ENCODE measurements at places on chromosomes 4 and X.
A peak's percentile ranks its signal among the peaks of the same experiment; 100 is the strongest.

- no peak for DNase-seq
These were observed 9.5 kb upstream of the C4orf51 start for GRCh38 chr4:145670422-145670821.

DNA sequence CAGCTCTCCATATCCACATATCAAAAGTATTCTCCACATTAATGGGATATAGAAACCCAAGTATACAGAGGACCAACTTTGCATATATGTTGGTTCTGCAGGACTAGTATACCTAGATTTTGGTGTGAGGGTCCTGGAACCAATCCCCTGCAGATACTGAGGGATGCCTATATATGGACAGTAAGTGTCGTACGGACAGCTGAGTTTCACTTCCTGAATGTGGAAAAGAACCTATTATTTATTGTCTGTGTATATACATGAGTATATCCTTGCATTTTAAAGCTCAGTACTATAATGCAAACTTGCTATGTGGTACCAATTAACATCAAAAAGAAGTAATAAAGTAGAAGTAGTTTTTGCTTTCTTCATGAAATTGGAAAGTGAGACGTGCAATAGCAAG is 101.9 kb downstream of the FBXW7 start:
- peak; percentile 56 for DNase-seq

DNA sequence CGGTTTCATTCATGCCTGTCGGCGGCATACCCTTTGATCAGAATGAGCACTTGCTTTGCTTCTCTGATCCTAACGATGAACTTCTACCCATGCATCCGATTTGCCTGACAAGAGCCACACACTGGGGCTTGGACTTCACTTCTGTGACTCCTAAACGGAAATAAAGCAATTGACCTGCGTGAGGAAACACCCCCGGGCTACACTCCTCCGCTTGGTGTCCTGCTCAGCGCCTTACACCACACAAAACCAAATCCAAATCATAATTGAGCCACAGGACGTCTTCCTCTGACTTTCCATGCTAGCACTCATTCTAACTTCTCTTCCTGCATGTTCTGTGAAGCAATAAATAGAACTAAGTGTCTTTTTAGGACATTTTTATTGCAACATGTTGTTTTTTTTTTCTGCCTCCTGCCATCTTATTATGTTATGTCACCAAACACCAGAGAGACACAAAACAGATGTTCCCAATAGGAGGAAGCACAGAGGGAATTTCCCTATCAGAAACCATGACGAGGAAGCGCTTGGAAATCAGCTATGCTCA is 110.8 kb upstream of the FAM9B start:
- DNase-seq = no peak

GRCh38 chr4:42371305-42372252 is 25.7 kb upstream of the SHISA3 start:
- DNase-seq = peak; percentile 72

DNA sequence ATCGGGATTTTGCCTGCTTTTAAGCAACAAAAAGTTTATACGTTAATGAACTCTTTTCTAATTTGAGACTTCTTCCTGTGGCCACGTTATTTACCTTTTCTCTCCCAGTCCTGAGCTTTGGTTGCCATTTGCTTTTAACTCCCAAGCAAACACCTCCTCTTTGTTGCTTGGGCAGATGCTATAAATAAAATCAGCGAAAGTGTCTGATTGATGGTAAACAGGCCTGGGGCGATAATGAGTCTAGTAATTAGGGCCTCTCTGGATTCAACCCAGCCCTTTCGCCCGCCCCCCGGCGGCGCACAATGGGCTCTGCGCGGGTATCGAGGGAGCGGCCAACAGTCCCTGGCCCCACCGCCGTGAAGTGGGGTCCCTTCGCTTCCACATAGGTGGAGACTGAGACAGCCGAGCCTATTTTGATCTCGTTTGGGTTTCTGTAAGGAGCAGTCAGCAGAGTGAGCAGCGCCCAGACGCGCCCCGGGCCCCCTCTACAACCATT is 790 bp downstream of the CLGN start:
- DNase-seq = no peak

DNA sequence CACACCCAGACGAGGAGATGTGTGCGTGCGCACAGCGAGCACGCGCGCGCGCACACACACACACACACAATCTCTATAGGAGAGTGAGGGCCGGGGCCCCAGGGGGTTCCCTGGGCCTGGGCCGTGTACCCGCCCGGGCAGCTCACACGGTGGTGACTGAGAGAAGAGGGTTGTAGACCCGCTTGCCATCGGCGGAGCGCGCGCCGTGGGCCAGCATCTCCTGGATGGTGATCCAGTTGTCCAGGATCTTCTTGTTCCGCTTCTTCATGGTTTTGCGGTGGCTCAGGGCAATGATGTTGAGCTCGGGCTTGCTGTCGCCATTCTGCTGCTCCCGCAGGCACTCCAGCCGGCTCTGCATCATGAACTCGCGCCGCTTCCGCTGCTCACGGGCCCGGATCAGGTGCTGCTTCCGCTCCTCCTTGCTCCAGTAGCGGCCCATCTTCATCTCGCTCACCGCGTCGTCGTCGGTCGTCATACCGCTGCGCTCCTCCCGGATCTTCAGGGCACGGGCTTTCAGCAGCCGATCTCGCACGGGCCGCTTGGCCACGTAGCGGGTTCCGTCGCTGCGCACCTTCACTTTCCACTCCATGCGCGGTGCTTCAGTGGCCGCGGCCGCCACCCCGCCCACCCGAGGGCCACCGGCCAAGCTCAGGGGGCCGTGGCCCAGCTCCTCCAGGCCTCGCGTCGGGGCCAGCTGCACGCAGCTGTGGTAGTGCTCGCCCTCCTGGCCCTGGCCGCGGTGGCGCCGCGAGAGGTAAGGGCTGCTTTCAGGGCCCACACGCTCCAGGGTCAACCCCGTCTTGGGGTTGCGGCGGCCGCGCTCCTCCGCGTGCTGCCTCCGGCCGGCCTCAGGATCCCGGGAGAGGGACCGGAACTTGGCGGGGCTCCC is 9.0 kb downstream of the SSR4 start:
- no peak for DNase-seq

- no peak for DNase-seq
These were observed 263.6 kb downstream of the DCTD start for GRCh38 chr4:182653596-182653995.

DNA sequence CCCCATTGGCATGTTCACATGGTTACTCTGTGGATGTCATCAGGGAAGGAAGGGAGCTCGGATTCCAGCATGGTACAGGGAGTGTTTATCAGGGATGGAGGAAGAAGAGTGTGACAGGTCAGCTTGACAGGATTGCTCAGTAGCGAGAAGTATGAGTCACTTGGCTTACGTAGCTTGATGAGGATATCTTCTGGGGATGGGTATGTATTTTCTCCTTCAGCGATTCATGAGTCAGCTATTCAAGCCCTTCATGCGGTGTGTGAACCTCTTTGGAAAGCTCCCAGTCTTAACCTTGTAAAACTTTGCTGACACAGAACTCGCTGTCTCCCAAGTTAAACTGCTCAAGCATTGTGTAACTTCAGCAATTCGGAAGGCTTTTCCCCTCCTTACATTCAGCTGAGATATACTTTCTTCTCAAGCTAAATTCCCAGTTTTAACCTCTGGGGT is 275.4 kb downstream of the ARHGAP10 start:
- DNase-seq = no peak

- no peak for DNase-seq
These were observed 56.8 kb upstream of the FAT1 start for GRCh38 chr4:186780291-186781031.

DNA sequence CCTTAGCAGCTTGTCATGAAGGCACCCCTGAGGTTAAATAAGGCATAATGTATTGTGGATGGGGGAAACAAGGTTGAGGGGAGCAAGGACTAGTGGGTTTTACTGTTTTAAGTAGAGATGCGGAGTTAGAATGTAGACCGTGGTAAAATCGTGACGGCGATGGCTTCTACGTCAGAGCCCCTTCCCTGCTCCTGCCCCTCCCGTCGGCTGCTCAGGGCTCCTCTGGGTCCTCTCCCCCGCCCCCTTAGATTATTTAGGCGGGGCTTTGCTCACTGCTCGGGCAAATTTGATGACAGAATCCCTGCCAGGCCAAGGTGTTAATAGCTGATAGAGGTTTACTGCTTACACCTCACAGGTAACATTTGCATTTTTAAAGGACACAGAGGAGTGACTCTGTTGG is 2.3 kb downstream of the FRMPD3 start:
- no peak for DNase-seq

DNA sequence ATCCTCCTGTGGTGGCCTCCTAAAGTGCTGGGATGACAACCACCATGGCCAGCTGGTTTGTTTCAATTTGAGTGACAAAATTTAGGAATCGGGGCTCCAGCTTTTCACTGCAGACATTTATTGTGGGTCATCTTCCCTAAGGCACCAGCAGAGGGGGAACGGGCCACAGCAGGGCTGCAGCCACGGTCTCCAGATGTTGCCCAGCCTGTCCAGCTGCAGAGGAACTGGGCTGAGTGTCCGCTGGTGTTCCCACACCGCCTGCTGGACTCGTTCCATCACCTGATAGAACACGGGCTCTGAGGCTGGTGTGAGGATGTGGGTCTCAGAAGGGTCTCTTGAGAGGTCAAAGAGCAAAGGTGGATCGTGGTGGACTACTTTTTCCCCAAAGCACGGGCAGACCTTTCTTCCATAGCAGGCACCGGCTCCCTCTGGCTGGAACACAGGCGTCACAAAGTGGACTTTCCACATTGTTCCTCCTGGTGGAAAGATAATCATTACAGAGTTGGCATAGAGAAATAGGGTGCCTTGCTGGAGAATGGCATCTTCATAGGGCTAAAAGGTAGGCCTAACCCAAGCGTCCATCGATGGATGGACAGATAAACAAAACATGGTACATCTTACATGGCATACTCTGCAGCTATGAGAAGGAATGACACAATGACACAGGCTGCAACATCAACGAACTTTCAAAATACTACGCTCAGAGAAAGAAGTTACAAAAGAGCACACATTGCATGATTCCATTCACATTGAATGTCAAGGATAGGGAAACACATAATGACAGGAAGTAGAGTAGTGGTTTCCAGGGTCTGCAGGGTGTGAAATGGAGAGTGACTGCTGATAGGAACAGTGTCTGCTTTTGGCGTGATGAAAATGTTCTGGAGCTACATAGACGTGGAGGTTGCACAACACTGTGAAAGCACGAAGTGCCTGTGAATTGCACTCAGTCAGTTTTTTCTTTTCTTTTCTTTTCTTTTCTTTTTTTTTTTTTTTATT is 5.9 kb upstream of the ARSD start:
- DNase-seq = no peak

GRCh38 chrX:110153896-110154295 is 151.0 kb downstream of the TMEM164 start:
- DNase-seq = no peak

DNA sequence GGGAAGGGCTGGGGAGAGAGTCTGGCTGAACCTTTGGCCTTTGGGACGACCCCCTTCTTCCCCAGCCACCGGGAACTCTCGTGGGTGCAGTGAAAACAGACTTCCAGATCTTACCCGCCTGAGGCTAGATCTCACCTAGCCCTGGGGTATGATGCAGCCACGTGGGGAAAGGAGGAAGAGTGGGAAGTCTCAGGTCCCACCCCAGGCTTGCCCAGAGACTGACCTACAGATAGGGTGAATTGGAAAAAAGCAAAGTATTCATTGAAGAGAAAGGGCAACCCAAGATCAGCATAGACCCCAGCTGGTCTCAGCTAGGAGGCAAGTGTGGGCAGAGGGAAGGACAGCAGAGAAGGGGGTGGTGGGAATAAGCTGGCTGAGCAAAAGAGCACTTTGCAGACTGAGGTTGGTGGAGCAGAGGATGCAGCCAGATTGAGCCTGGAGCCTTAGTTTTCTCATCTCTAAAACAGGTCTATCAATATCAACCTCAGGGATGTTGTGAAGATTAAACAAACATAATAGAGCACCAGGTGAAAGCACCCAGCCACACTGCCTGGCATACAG is 4.2 kb upstream of the EFNB1 start:
- no peak for DNase-seq

GRCh38 chrX:70485466-70485865 is 40.8 kb downstream of the DLG3 start:
- DNase-seq = no peak

DNA sequence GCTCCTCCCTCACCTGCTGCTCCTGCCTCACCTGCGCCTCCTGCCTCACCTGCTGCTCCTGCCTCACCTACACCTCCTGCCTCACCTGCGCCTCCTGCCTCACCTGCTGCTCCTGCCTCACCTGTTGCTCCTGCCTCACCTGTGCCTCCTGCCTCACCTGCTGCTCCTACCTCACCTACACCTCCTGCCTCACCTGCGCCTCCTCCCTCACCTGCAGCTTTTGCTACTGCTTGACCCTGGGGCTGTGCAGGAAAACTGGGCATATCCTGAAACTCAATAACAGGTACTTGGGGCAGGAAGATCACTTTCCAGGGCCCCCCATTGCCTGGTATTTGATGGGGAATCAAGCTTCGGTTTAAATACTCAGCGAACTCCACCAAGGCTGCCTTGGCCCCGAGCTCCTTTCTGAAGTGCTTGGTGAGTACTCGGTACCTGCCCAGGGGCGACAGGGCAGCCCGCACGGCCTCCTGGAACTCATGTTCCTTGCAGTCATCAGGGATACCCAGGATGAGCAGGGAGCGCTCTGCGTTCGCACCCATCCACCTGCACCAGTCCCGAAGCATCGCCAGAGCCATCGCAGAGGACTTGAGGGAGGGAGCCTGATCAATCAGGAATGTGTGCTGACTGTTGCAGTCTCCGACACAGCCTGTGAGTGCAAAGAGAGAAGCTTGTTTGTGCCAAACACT is 2.7 kb downstream of the PNMA6E start:
- no peak for DNase-seq

- DNase-seq = no peak
These were observed 55.7 kb upstream of the STIM2 start for GRCh38 chr4:26804925-26805324.

DNA sequence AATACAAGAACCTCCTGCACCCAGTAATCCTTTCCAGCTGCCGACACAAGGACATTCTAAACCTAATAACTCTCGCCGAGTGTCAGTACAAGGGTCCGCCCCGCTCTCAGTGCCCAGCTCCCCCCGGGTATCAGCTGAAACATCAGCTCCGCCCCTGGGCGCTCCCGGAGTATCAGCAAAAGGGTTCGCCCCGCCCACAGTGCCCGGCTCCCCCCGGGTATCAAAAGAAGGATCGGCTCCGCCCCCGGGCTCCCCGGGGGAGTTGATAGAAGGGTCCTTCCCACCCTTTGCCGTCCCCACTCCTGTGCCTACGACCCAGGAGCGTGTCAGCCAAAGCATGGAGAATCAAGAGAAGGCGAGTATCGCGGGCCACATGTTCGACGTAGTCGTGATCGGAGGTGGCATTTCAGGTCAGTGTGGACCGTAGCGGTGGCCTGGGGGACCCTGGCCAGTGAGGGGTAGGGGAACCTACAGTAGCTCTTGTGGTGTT is at the start of gene MAOA:
Gene MAOA, plus strand, starts transcription at position 295 of the 490 bp plus-strand sequence. Its CDS starts 43 bp downstream, at position 338.
- DNase-seq = no peak
